ENCODE measurements at places on chromosomes 2 and 18.

DNA sequence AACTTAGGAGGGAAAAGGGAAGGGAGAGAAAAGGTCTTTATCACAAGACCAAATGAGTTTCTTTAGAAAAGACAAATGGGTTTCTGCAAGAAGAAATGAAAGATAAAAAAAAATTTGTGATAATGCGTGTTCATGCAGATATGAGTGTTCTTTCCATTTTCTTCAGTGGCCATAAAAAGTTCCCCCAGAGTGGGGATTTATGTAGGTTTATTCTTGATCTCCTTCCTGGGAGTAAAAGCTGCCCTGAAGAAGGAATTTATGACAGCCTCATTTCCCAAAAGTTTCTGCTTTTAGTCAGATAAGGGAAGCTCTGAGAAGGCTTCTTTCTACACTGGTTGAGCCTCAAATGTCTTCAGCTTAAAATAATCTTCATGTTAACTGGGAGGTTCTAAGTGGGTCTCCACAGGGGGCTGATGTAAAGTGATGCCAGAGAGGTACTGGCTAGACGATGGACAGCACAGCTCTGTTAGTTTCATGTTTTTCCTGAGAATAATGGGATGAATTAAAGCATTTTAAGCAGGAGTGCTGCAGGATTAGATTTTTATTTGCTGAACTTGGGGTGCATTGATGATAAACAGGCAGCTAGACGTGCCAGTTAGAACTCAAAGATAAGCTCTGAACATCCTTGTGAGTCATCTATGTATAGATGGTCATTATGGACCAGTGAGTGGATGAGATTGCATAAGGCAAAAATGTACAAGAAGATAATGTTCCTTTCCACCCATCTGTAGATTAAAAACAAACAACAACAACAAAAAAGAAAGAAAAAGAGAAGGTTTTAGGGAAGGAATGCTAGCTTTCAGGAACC is 99.4 kb upstream of the MSH2 start:
- ATAC-seq = no peak

DNA sequence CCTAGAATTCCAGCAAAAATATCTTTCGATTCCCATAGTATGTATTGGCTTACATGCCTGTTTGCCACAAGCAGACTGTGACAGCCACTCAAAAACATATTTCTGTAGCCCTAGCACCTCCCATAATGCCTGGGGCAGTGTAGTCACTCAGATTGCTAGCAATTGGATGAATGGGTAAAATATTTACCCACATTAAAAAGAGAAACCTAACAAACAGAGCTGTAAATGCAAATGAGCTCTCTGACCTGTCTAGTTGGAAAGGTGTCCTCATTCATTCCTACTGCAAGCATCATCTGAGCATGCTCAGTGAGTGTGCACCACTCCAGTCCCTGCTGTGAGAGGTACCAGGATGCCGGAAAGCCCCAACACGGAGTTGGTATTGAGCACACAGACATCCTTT is 234.0 kb upstream of the RAB12 start:
- ATAC-seq = no peak

- no peak for ATAC-seq
Measured at GRCh38 chr18:37383036-37383785, 182.4 kb downstream of the CELF4 start.

- ATAC-seq = no peak
Measured at GRCh38 chr2:151620761-151621160, 113.5 kb downstream of the NEB start.
